HEK293T (cell line): ENCODE measurements at places on chromosomes 11 and 22.

- no peak for DNase-seq
These were observed 3.7 kb downstream of the MIAT start for GRCh38 chr22:26660961-26661578.

- DNase-seq = no peak
These were observed 8.2 kb downstream of the SPINDOC start for GRCh38 chr11:63821411-63821810.

DNA sequence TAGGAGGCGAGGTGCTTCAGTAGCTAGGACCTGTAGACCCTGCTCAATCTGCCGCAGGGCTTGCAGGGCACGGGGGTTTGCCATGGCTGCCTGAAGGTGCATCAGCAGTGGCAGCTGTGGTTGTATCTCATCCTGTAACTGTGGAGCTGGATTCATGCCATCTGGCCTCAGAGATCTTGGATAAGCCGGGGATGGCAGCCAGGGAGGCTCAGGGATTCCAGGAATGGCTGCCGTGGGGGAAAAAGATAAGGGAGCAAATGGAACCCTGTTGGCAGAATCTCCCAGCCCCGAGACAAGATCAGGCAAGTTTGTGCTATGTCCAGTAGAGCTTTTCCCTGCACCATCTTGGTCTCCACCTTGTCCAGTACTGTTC, 1.8 kb downstream of the UBQLN3 start:
- DNase-seq = no peak

DNA sequence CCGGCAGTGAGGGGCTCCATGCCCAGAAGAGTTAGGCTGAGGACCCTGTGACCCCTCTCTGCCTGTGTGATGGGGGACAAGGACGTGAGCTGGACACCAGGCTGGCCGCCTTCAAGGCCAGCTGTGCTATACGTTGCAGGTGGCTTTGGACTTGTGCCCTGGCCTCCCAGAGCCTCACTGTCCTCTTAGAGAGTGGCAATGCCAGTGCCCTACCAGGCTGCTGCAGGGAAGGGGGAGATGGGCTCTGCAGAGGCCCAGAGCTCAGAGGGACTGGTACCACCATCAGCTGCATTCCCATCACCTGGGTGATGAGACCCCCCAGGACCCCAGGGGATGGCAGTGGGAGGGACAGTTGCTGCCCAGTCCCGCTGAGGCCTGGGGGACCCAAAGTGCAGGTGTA, 90.4 kb upstream of the SHISAL1 start:
- no peak for DNase-seq

GRCh38 chr11:126647735-126648134, 292.2 kb downstream of the ST3GAL4 start:
- DNase-seq = no peak

- no peak for DNase-seq
These were observed 3.0 kb downstream of the MLC1 start for GRCh38 chr22:50082197-50082715.

DNA sequence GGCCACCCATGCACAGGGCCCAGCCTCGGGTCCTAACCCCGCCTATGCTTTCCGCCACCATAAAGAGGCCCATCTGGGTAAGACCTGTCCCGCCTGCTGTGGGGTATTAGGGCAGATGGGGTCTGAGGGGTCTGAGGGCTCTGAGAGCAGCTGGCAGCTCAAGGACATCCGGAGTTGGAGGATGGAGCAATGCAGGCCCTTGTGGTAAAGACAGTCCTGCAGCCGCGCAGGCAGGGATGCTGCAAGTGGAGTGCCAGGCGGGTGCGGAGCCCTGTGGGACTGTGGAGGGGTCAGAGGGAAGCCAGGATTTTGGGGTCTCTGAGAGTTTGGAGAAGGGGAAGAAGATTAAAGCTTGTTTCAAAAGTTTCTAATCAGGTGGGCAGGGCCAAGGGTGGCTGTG, 81.3 kb upstream of the PITPNB start:
- DNase-seq = no peak

DNA sequence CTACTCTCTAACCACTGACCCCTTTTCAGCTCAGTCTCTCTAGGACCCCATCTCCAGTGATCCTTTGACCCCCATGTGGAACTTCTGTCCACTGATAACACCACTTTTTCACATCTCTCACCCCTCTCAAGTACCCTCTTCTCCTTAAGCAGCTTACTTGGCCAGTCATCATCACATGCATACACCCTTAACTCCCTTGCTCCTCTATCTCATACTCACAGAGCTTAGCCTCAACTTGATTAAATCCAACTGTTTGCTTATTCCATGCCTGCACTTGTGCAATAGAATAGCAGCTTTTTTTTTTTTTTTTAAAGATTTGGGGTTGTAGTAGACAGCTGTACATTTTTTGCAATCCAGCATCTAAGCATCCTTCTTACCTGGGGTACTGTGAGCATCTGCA, 22.2 kb downstream of the AQP11 start:
- DNase-seq = no peak

GRCh38 chr11:107732689-107733051, 20.8 kb upstream of the SLN start:
- DNase-seq = no peak

- DNase-seq = no peak
These were observed 42.6 kb downstream of the NEU3 start for GRCh38 chr11:75031224-75031753.

GRCh38 chr22:28019881-28020861, 101.1 kb upstream of the PITPNB start:
- DNase-seq = peak; percentile 89

GRCh38 chr11:36509201-36509639, 852 bp downstream of the TRAF6 start:
- no peak for DNase-seq

DNA sequence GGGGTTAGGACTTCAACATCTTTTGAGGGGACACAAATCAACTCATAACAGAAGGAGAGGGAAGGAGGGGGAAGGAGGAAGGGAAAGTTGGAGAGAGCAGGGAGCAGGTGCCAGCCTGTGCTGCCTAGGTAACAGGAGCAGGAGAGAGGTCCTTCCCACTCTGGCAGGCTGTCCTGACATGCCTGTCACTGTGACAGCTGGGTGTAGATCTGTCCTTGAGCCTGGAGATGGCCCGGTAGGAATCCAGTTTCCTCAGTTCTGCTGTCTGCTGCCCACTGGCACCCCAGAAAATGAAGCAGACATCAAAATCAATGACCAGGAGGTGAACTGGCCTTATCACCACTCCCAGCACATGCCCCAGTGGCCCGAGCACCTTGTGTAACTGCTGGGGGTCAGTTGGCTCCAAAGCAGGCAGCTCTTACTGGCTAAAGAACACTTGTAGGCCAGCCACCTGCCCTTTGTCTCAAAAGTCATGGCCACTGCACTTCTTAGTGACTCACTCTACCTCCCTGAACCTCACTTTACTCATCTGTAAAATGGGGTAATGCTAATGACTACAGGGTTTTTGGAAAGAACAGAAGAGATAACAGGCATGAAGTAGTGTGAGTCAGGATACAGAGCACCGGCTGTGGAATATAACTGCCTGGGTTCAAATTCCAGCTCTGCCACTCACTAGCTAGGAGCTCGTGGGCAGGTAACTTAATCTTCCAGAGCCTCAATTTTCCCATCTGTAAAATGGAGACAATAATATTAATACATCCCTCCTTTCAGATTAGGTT, 8.0 kb upstream of the TSPAN18 start:
- no peak for DNase-seq
